ENCODE measurements at places on chromosomes 6 and 20.

GRCh38 chr20:56322681-56323080, 36.1 kb upstream of the FAM210B start:
- no peak for DNase-seq

- DNase-seq, result no peak
Measured at GRCh38 chr6:134918418-134918961, 31.4 kb downstream of the ALDH8A1 start.

DNA sequence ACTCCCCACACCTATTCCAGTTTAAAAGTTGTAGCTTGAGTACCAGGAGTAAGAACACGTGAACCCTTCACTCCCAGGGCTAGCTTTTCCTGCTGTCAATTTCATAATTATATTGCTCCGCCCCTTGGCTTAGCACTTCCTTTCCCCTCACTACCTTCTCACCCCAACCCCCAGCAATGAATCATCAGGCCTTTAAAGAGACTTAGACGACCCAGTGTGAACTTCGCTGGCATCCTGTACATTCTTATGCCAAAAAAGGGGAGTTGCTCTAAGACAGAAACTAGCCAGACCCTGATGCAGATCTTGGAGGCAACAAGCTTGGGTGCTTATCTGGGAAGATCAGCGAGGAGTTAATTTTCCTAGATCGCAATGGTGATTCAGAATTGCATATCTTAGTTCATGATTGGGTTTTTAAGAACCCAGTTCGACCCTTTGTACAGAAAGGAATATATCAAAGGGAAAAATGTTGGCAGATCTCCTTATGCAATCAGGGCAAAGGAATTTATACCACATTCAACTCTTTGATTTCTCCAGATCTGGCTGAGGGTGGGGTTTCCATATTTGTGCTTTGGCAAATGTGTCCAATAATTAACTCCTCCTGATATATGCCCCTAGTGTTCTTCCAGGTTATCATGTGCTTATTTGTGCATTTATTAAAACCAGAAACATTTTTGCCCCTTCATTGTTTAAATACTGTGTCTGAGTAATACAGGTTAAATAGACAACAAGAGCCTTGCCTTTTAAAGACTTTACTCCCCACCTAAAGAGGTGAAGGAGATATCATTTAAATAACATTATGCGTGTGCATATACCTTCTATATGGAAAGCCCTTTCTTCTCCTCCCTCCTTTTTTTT, 8.1 kb upstream of the ATXN1 start:
- peak; percentile 62 for DNase-seq

GRCh38 chr6:40350747-40351217, 236.4 kb downstream of the LRFN2 start:
- no peak for DNase-seq

DNA sequence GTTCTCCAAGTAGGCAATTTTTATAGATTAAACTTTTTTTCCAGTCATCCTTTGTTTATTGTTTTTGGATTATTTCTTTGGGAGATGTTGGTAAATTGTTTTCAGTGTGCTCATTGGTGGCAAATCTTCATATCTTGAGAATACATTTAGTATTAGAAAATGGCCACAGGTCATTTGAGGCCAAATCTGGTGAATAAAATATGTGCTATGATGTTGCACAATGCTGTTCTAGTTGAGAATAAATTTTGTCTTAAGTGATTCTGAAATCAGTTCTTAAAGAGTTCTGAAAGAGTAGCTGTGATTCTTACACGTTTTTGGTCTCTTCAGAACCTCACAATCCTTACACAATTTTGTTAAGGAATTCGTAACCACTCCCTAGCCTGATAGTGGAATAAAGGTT, 20.1 kb downstream of the CDKAL1 start:
- no peak for DNase-seq

DNA sequence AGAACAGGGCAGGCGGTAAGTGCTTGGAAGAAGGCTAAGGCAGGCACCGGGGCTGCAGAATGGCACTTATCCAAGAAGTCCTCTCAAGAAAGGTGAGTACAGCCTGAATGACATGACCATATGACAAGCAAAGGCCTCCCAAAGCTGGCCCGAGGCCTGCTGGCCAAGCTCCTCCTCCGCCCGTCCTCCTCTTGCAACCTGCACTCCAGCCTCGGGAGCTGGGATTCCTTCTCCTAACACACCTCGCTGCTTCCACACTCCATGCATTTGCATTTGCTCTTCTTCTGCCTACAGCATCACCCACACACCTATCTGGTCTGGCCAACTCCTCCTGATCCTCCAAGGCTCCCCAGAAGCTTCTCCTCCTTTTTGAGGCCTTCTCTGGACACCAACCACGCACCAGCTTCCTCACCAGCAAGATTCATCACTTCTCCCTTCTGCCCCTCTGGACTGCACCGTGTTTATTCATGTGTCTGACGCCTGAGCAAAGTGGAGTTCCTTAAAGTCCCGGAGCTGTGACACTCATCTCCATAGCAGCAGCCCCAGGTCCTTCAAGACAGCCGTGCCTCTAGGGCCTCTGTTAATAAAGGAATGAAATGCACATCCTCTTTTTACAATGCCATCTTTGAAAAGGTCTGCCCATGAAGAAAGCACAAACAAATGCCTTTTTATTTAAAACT, 32.3 kb downstream of the CNKSR3 start:
- DNase-seq, result no peak

DNA sequence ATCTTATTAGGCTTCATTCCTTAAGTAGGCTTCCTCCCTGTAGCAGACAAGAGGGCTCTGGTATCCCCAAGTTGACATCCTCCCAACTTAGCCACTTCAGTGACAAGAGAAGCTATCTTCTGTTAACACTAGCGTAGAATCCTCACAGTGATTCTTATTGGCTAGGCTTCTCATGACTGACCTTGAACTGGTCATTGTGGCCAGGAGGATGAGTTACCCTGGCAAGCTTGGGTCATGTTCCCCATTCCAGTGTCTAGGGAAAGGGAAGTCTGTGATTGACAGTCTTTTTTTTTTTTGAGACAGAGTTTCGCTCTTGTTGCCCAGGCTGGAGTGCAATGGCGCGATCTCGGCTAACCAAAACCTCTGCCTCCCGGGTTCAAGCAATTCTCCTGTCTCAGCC, 7.1 kb downstream of the CDKAL1 start:
- DNase-seq, result no peak

DNA sequence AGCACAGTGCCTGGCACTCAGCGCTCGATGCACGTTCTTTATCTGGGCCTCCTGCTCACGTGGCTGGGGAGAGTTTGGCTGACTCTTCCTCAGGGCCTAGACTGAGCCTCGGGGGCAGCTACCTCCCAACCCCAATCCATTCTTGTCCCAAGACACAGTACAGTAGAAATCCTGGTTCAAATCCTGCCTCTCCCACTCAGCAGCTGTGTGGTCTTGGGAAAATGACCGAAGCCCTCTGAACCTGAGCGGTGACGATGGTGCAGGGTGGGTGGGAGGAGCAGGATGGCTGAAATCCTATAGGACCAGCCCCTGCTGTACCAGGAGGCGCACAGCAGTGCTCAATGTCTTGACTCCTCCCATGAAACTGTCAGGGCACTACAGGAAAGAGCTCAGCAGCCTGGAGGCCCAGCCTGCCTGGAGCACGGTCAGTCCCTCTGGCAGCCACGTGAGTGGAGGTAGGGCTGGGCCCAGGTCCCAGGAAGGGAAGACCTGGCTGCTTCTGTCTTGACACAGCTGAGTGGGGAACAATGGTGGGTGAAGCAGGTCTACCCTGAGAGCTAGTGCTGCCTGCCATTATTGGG, 31.5 kb downstream of the PDRG1 start:
- DNase-seq, result no peak

GRCh38 chr20:3243718-3244358, 4.8 kb upstream of the SLC4A11 start:
- DNase-seq, result no peak

GRCh38 chr20:2323051-2323450, 27.2 kb downstream of the TGM3 start:
- no peak for DNase-seq

DNA sequence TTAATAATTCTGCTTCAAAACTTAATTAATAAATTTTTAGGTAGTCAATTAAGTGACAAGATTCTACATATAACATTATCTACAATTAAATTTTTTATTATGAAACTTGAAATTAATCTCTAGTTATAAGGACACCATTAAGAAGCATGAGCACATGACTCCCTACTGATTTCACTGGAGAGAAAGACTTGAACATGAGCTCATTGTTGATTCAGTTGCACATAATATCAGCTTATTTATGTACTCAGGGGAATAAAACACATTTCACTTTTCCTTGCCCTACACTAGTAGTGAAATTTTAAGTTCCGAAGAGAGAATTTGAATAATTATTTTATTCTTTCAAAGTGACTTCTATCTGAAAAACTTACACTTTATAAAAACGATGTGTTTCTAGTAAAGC, 370.2 kb upstream of the EPHA7 start:
- DNase-seq, result no peak

DNA sequence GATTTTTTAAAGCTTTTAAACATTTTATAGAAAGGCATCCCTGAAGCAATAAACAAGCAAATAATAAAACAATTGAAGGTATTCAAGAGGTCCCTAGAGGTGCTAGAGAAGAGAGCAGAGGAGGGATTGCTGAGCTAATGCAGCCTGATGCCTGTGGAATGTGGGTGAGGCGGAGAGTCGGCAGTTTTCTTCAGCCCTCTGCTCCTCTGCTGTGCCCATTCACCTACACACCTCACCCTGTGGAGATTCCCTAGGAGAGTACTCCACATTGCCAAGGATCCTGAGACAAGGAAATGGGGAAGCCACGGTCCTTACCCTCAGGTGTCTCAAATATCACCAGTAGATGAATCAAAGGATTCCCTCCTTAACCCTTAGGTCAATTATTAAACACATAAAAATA, 199.8 kb upstream of the POU3F2 start:
- no peak for DNase-seq

GRCh38 chr6:13302291-13302690, 26.0 kb downstream of the TBC1D7 start:
- DNase-seq, result no peak

DNA sequence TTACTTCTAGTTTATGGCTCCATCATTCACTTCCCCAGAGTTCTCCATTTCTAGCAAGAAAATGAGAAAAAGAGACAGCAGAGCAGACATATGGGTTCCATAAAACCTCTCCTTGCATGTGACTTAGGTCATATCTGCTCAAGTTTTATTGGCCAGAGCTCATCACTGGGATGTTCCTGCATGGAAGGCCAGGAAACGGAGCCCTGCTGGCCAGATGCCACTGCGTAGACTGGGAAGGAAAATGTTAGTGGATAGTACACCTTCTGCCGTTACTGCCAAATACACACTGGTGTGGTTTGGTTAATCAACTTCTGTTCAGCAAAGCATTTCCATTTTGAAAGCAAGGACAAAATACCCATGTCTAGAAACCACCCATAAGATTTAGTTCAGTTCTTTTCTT, 220.6 kb upstream of the TSHZ2 start:
- DNase-seq, result no peak

DNA sequence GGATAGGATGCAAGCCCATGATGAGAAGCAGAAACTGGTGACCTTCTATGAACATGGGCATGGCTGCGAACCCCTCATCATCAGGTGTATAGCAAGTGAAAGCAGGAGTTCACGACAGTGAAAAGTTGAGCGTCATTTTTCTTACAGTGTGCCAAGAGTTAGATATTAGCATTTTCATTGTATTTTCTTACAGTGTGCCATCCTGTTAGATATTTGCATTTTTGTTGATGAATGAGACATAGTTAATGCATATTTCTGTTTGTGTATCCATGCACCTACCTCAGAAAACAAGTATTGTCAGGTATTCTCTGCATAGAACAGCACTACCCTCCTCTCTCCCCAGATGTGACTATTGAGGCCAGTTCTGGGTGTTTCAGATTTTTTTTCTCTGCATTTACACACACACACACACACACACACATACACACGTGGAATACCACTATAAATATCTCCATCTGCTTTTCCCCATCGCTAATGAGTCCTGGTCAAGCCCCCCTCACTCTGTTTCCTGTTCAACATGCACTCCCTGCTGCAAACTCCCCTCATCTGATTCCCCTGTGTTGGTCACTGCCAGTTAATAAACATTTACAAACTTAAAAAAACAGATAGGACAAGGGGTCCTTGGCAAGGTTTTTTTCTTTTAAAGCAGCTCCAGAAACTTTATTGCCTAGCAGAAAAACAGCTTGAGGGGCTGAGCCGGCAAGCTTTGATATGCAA, 41.7 kb downstream of the PLN start:
- no peak for DNase-seq

GRCh38 chr6:154301086-154301625, 55.4 kb downstream of the IPCEF1 start:
- DNase-seq, result no peak

DNA sequence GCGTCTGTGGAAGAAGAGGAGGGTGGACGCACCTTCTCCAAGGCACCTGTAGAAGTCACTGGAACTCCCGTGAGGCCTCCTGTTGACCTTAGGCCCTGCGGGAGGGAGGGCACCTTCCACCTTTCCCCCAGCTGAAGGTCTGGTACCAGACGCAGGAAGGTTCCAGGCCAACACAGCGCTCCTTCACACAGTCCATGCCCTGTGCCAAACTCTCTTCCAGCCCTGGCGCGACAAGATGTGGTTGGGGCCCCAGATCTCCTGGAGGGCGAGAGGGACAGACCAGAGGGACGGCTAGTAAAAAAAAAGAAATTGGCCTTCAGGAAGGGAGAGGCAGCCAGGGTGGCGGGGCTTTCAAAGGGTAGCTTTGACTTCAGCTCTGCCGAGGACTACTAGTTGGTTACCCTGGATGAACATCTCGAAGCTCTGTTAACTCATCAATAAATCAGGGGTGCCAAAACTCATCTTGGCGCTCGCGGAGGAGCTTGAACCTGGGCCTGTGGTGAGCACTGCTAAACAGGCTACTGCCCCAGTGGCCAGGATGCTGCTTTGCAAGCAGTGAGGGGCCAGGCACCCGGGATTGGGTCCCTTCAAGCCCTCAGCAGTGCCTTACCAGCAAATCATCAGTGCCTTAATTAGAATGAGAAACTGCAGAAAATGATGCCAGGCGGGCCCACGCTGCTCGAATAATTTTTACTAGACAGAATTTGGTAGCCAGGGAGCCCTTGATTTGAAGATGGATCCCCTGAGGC, 14.9 kb downstream of the AARS2 start:
- no peak for DNase-seq

DNA sequence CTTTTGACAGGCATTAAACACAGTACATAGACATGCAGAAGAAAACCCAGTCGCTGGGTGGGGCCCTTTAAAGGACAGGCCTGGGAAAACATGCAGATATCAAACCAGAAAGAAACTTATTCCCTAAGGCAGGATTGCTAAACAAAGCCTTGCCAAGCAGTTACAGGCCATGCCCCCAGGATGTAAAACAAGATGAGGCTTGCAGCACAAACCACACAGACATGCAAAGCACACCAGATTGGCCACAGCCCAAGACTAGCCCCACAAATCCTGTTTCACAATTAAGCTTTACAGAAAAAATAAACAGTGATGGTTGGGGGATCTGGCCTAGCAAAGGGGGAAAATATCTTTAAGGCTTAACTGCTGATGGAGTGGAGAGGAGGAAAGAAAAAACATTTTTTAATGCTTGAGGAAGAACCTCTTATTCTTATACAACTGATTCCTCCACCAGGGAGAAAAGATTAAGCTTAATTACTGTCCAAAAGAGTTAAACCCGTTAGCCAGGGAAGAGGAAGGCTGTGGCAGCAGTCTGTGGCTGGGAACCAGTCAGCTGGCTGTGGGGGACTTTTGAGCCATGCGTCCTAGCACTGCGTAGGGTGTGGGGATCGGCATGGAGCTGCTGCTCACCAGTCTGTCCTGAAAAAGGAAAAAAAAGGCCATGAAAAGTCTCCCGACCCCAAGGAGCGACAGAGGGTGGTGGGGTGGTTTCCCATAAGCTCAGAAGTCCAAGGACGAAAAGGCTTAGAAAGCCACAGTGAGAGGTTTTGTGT, 28.4 kb downstream of the COL19A1 start:
- no peak for DNase-seq

All from activated T-cell treated with anti-CD3 and anti-CD28 coated beads, Interleukin-2, amount 50 U/mL, for 48 hours (primary cell).